ENCODE measurements at places on chromosomes 3 and 15.

GRCh38 chr3:71033681-71034220, 549.8 kb downstream of the FOXP1 start:
- no peak for DNase-seq

DNA sequence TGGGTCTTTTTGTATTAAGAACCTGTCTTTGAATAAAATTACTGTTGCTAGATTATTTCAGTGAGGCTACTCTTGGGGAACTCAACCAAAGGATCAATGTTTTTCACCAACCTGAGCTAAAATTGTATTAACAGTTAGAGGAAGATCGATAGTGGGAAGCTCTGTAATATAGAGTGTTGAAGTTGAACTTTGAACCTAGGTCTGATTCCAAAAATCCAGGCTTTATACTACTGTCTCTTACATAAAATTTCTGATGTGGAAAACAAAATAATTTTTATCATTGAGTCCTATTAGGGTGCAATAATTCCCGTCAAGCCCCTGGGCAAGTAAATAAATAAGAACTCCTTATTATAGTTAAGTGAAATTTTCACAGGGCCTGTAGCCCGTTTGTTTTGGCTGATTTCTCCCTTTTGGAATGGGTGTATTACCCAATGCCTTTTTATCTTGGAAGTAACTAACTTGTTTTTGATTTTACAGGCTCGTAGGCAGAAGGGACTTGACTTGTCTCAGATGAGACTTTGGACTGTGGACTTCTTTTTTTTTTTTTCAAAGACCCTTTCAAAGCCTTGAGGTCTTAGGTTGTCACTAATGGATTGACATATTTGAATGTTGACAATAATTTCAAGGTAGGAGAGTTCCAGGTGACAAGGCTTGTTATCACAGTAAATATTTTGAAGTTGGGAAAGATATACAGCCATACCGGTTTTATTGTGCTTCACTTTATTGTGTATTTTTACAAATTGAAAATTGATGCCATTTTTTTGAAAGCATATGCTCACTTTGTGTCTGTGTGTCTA, 276.1 kb downstream of the NFKBIZ start:
- no peak for DNase-seq

- DNase-seq: no peak
Observed at GRCh38 chr15:52709187-52709981, 30.2 kb upstream of the ATOSA start.

DNA sequence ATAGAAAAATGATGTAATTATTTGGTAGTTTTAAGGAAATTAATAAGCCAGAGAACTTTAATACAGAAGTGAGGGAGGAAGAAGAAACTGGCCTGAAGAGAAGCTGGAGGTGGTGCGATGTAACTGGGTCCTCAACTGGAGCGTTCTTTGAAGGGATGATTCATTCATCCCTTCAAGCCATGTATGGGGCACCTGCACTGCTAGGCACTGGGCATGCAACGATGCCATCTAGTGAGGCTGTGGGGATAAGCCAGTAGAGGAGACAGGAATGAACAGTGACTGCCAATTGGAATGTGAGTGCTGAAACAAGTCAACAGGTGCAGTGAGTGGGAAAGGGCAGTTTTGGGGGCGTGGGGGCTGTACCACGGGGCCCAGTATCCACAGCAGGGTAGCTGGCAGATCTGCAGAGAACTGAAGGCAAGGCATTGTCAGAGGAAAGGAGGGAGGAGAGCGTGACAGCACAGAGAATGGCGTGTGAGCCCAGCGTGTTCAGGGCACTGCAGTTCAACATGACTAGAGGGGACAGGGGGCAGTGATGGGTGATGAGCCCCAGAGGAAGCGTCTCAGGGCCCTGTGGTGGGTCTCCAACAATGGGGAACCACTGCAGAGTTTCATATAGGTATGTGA, 3.8 kb upstream of the KIF23 start:
- DNase-seq: no peak

DNA sequence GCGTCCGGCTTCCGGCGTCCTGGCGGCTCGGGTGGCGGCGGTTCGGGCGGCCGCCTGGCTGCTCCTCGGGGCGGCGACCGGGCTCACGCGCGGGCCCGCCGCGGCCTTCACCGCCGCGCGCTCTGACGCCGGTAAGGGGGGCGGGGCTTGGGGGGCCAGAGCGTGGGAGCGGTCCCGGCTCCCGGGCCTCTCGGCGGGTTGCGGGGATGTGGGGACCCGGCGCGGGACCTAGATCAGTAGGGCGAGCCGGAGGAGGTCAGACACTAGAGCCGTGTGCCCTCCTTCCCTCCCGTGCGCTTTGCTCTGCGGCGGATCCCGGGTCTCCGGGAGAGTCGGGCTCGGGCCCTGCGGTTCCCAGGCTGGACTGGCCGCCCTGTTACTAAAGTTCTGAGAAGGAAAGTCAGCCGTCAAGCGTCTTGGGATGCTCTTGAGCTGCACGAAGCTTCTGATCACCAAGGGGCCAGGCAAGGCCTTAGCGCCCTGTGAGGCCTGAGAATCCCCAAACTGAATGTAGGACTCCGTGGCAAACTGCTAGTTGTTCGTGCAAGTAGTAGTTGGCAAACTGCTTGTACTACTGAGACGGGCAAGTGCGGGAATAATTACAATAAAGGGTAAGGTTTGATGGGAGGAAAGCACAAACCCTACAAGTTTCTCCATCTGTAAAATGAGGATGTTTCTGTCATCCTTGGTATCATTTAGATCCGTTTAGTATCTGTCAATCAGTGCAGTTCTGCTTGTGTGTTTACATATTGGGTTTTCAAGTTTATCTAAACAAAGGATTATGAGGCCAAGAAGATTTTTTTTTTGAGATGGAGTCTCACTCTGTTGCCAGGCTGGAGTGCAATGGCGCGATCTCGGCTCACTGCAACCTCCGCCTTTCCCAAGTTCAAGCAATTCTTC, 587 bp downstream of the PIGX start:
- DNase-seq: peak; percentile 44

DNA sequence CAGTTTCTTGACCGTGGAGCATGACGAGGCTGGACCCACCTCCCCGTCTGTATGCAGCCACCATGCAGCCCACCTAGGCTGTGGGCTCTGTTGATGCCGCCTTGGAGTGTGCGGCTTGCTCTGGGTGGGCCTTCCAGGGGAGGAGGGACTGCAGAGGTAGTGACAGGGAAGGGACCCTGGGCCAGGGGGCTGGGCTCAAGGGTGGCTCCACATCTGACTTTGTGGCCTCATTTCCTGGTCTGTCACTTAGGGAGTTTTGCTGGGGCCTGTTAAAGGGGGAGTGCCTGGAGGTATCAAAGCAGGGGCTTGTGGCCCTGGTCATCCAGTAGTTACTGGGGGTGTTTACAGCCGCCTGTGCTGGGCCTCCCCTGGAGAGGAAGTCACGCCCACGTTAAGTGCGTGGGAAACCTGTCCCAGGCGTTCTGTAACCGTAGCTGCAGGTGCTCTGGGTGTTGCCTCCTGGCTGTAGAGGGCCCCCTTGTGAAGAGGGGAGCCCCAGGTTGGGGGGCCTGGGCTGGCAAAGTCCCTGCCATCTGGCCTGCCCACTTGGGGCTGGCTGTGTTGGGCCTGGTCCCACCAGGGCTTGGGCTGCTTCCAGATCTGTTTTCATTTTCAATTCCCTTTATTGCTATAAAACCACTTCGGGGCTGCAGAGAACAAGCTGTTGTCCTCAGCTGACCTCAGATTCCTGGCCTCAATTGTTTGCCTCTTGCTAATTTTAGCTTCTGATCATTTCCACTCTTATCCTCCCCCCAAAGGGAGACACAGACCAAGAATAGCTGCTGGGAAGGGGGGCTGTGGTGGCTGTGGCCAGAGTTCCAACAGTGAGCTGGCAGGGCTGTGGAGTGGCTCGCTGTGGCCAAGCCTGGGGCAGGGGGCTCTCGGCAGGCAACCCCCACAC, 26.5 kb downstream of the KLF13 start:
- DNase-seq: peak; percentile 62

- peak; percentile 56 for DNase-seq
Observed at GRCh38 chr3:56133423-56133822, 334.8 kb downstream of the ERC2 start.

GRCh38 chr3:138850151-138850550, 15.4 kb upstream of the PIK3CB start:
- peak; percentile 19 for DNase-seq

DNA sequence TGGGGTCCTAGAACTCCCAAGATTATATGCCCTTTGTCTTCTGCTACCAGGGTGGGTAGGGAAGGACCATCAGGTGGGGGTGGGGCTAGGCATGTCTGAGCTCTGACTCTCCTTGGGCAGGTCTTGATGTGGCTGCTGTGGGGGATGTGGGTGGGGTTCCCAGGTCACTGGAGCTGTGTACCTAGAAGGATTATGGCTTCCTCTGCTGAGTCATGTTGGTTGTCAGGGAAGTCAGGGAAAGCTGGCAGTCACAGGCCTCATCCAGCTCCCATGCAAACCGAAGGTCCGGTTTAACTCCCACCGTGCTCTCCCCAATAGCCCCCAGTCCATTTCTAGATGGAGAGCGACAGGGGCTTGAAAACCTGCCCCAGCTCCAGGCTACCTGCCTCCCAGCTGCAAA, 35.2 kb downstream of the EID1 start:
- no peak for DNase-seq

GRCh38 chr3:2595486-2595885, 496.8 kb downstream of the CNTN4 start:
- no peak for DNase-seq

DNA sequence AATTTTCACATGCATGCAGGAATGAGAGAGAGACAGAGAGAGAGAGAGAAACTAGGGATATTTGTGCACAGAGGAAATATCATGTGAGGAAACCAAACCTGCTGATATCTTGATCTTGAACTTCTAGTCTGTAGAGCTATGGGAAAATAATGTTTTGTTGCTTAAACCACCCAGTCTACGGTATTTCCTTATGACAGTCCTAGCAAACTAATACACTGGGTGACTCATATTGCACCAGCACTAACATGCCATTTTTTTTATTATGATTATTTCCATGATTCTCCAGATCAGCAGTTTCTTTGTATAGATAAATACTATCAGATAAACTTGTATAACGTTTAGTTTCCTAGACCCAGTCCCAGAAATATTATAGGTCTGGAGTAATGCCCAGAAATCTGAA, 1259.0 kb downstream of the ZPLD1 start:
- DNase-seq: no peak

- DNase-seq: no peak
Observed at GRCh38 chr15:82877825-82878224, 68.4 kb downstream of the WHAMM start.

- no peak for DNase-seq
Observed at GRCh38 chr3:23798876-23799275, 6.9 kb upstream of the UBE2E1 start.

GRCh38 chr15:28975766-28976179, 90.0 kb downstream of the APBA2 start:
- DNase-seq: peak; percentile 61

GRCh38 chr3:33364531-33365128, 75.6 kb downstream of the UBP1 start:
- peak; percentile 54 for DNase-seq

- peak; percentile 75 for DNase-seq
Observed at GRCh38 chr3:190048932-190049441, 71.7 kb downstream of the P3H2 start.

DNA sequence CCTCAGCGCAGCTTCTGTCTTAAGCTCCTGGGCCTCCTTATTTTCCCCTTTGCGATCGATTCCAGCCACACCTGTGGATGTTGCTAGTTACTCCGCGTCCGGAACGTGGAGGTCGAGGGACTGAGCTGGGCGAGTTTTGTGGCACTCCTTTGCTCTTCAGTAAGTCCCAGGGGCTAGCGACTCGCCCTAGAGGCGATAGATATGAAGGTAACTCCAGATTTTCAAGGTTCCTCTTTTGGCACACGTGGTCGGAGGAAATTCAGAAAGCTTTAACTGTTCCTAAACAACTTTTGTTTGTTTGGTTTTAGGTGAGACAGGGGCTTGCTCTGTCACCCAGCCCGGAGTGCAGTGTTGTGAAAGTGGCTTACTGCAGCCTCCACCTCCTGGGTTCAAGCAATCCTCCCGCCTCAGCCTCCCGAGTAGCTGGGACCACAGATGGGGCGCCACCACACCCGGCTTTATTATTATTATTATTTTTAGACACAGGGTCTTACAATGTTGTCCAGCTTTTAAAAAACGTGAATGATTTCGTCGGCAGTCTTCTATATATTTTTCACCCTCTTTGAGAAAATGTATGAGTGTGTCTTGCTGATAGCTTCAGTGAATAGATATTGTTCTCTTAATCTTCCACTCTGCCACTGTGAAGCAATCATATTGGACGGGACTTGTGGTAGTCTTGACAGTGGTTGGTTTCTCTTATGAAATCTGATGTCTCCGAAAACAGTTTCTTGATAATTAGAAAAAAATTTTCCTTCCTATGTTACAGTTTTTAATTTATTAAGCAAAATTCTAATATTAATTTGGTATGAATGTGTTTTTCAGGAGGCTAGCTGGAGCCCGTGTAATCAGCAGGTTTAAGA, 785 bp downstream of the MFSD1 start:
- DNase-seq: no peak

- no peak for DNase-seq
Observed at GRCh38 chr3:133058243-133058642, 20.1 kb downstream of the TMEM108 start.

Measured in brain microvascular endothelial cell (primary cell).